ENCODE measurements at places on chromosomes 5 and 9.

GRCh38 chr9:81389569-81389993 lies 299.8 kb downstream of the TLE1 start:
- DNase-seq = peak; percentile 35

- no peak for DNase-seq
Measured at GRCh38 chr9:85178474-85178873, 508.9 kb downstream of the NTRK2 start.

DNA sequence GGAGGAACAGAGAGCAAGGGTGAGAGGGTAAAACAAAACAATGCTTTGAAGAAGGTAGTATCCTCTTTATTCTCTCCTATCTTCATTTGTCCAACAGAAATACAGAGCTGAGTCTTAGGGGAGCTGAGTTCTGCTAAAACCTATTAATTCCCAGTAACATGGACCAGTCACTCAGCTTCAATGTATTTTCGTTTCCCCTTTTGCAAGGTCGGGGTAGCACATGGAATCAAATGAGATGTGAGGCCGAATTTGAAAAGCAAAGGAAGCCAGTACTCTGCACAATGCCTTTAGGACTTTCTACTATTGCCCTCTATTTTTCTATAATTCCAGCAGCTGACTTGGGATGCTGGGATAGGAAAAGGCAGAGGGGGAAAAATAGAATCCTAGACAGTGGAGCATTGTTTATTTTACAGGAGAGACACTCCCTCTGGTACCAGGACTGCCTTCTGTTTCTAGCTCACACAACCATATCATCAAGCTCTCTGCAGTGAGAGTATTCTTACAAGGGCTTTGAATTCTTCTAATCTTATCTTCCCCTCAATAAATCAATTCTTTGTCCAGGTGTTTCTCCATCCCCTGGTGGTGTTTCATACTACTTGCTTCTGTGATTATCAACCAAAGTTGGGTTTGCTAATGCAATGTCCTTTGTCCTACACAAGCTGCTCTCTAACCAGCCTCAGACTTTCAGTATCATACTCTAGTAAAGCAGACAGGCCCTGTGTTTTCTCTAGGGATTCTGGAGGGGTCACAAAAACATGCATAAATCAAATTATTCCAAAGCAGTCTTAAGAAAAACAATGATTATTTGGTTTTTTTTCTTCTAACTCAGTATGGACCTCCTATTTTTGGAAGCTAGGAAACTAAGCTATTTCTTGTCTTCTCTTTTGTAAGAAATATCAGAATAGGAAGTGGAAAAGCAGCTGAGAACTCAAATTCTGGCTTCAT lies 341.5 kb downstream of the OSTF1 start:
- DNase-seq = no peak

- no peak for DNase-seq
Measured at GRCh38 chr5:150609843-150610584, 30.4 kb upstream of the SYNPO start.

- no peak for DNase-seq
Measured at GRCh38 chr5:87946271-87946670, 322.4 kb downstream of the TMEM161B start.

DNA sequence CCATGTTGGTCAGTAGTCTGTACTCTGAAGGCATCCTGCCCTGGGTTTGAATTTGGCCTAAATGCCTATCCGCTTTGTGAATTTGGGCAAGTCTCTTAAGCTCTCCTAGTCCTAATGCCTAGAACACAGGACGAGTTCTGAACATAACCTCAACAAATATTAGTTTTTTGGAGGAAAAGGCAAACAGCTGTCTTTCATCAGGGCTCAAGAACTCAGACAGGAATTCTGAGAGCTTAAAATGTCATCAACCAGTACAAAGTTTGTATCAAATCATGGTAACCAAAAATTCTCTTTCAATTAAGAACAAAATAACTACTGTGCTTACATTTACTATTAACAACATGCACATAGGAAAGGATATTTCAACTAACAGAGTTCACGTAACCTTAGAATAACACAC lies 182.5 kb upstream of the PPP1R2B start:
- DNase-seq = no peak

DNA sequence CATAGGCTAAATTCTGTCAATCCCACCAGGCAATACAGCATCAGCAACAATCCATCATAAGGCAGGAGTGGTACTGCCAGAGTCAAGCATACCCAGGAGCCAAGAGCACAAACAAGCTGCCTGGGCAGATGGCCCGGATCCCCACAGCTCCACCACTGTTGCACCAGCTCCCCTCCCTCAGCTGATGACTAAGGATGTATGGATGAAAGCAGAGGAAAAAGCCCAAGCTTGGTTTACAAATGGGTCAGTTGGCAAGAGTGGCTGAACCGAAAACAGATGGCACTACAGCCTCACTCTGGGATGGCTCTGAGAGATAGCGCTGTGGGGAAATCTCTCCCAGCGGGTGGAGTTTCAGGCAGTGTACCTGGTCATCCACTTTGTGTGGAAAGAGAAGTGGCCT lies 29.4 kb downstream of the DROSHA start:
- DNase-seq = peak; percentile 96

- DNase-seq = no peak
Measured at GRCh38 chr5:5739490-5739945, 317.0 kb downstream of the ICE1 start.

GRCh38 chr5:153690236-153690635 lies 199.8 kb downstream of the GRIA1 start:
- no peak for DNase-seq

GRCh38 chr5:7811715-7812114 lies 39.2 kb downstream of the CFAP90 start:
- no peak for DNase-seq

- DNase-seq = no peak
Measured at GRCh38 chr5:58060996-58061395, 398.9 kb downstream of the PLK2 start.
